Stimulated activated naive CD4-positive, alpha-beta T cell (primary cell): ENCODE measurements at places on chromosomes 12 and 14.

- DNase-seq = peak; percentile 61
Observed at GRCh38 chr12:53251477-53252348, 16.4 kb upstream of the ESPL1 start.

DNA sequence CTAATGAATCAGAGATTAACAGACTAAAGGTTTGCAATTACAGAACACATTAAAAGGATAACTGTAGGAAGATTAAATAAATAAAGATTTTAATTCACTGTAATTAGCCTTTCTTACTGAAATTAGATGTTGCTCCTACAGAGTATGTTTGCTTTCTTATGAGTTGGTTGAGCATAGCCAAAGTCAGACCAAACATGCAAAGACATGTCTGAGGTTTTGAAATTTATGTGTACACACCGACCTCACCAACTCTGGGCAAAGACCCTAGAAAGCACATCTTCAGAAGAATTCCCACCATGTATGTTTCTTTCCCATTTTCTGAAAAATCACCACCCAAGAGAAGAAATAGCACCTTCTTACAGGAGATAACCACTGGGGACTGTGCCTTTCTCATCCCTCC is 159.2 kb downstream of the PAX9 start:
- no peak for DNase-seq

DNA sequence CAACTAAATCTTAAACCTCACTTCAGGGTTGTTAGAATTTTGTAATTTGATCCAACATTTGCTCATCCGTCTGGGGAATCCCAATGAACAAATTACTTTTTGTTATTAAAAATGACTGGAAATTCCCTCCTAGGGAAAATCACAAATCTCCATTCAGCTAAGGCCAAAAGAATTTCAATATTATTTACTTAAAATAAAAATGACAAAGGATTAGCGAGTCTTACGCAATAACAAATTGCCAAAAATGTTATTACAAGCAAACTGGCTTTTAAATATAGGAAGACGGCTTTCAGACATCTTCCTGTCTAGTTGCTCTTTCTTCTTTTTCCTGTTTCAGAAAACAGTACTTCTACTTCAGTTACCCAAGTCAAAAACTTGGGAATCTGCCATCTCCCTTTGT is 92.4 kb upstream of the TSPAN8 start:
- no peak for DNase-seq

DNA sequence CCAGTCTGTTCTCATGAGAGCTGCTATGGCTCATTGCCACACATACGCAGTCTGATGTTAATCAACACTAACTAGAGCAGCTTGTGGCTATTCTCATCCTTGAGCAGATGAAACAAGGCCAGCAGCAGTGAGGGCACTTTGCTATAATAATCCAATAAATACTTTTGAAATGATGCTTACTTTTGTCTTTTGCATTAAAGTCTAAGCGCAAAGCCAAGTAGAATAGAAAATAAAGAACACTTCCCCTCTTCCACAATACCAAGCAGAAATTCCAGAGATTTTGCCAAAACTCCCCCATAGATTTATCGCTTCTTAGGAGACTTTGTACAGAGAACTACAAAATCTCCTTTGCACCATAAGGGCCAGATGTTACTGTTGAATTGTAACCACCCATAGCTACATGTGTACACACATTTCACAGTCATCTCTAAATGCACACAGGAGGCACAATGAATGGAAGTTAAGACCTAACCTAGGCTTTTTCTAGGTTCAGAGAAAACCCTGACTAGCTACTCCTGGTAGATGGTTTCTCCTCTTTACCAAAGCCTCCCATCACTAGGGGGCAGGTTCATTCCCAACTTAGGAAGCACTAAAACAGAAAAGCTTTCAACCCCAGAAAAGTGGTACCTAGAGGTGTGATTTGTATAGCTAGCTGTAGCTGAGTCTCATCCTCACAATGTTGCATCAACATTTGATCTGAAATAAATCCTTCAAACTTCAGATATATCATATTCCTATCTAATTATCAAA is 119.3 kb downstream of the HMGA2 start:
- DNase-seq = no peak

DNA sequence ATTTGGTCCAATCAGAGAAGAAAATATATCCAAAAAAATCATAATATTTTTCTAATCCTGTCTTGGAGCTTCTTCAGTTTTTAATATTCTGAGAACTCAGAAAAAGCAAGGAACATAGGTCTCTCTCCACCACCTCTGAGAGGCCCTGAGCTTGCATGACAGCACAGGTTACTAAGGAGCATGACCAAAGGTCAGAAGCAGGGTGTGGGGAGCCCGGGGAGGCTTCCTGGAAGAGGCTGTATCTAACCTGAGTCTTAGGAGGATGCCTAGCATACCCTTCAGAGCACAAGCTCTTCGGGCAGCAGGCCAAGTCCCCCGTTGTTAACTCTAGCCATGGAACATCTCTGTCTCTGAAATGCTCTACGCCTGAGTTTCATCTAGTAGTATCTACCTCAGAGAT is 15.7 kb upstream of the STON2 start:
- no peak for DNase-seq

GRCh38 chr14:96050482-96050881 is 11.3 kb downstream of the C14orf132 start:
- DNase-seq = no peak

- no peak for DNase-seq
Observed at GRCh38 chr12:132214161-132214476, 69.9 kb downstream of the NOC4L start.

GRCh38 chr14:85280074-85280473 is 249.9 kb upstream of the FLRT2 start:
- DNase-seq = no peak

- no peak for DNase-seq
Observed at GRCh38 chr12:50597200-50598195, 92.7 kb downstream of the DIP2B start.

GRCh38 chr14:52835122-52835903 is 43.9 kb upstream of the GNPNAT1 start:
- DNase-seq = no peak

DNA sequence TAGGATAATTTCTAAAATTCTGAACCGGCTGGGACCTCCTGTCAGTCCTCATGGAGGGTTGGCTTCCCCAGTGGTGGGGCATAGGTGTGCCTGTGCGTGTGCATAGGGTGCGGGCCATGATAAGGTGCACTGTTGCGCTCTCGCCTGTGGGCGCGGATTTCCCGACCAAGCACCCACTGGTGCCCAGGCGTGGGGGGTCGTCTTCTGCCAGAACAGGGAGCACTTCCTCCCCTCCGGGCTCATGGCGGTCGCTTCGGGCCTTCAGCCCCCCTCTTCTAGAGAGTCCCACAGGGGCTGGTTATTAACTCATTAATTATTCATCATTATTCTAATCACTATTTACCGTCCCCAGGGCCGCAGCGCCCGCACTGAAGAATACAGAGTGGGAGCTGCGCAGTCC is 2.8 kb downstream of the C1QL4 start:
- no peak for DNase-seq

GRCh38 chr14:59346796-59347510 is 118.2 kb downstream of the GPR135 start:
- no peak for DNase-seq

- no peak for DNase-seq
Observed at GRCh38 chr12:63980211-63980610, 135.7 kb downstream of the SRGAP1 start.

DNA sequence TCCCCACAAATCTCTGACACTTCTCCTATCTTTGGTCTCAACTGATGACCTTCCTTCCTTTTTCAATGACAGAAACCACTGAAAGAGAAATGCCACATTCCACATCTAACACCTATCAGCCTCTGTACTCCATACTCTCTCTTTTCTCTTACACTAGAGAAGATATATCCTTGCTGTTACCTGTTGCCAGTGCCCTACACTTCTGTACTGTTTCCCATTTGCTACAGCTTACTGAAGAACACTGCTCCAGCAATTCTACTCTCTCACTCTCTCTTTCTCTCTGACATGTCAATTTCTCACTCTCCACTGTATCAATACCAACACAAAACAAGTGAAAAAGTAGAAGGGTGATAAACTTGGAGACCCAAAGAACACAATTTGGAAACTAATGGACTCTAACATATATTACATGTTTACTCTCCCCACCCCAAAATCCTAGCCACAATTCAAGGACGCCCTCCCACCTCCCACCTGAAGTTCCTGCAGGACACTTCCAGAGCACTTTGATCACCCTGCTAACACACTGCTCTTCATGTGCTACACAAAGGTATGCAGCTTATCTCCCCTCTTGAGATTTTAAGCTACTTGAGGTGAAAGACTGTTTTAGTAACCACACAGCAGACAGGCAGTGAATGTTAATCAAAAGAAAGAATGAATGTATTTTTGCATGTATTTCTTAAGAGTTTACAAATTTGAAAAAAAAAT is 95.0 kb downstream of the MED13L start:
- no peak for DNase-seq

- no peak for DNase-seq
Observed at GRCh38 chr12:112801055-112801454, 9.5 kb downstream of the RPH3A start.

GRCh38 chr12:61524851-61525250 is 735.4 kb upstream of the USP15 start:
- no peak for DNase-seq

DNA sequence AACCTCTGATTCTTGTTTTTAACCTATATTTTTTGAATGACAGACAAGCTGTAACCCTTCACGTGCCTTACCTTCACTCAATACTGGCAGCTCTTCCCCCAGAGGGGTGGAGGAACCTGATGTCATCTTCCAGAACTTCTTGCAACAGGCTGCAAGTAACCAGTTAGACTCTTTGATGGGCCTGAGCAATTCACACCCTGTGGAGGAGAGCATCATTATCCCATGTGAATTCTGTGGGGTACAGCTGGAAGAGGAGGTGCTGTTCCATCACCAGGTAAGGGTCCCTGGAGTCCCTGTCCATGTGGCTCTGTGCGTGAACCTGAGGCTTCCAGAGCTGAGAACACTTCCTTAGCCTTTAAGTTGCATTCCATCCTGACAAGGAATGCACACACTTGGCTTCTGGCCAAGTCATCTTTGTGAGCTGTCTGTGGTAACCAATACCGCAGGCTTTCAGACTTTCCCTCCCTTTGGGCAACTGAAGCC is 22.7 kb downstream of the TRAFD1 start:
- no peak for DNase-seq

- DNase-seq = no peak
Observed at GRCh38 chr12:89306827-89307473, 45.4 kb downstream of the DUSP6 start.

GRCh38 chr12:119868992-119869391 is 8.1 kb downstream of the CIT start:
- no peak for DNase-seq

- no peak for DNase-seq
Observed at GRCh38 chr14:90756755-90757345, 59.4 kb downstream of the TTC7B start.

GRCh38 chr12:98352218-98352811 is 163.1 kb upstream of the TMPO start:
- DNase-seq = no peak

- DNase-seq = no peak
Observed at GRCh38 chr12:20950248-20950647, 139.7 kb downstream of the SLCO1B3 start.

DNA sequence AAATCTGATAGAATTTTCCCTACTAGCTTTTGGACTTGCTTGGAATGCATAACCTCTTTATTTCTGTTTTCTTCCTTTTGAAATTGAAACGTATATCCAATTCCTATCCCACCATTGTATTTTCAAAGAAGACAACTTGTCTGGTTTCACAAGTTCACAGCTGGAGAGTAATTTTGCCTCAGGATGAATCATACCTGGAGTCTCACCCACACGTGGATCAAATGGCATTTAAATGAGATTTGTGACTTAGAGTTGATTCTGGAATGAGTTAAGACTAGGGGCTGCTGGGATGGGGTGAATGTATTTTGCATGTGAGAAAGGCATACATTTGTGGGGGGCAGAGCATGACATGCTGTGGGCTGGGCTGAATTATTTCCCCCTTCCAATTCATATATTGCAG is 516.5 kb upstream of the MGAT4C start:
- DNase-seq = no peak
